ENCODE measurements at places on chromosomes 1 and 21. TPM values are rescaled to one million over a fixed set of nuclear protein-coding genes. Genes with fewer than 3 reads are reported as not detected.

Gene LMX1A
- not detected for total RNA-seq

Gene KCNK1
- 21.2 TPM for total RNA-seq

Gene SLC26A9
- total RNA-seq = 0.09 TPM

Gene APOBEC4
- total RNA-seq = not detected

Gene CD1B
- not detected for total RNA-seq

Gene FMO3
- not detected for total RNA-seq

Gene RGS5
- total RNA-seq = 1.2 TPM

Gene DYNLT5
- total RNA-seq = not detected

Gene FAM167B
- 0.59 TPM for total RNA-seq

Gene OPRD1
- 0.08 TPM for total RNA-seq

Gene CRABP2
- total RNA-seq = 13.0 TPM

Gene RBP7
- 11.2 TPM for total RNA-seq

Gene VANGL2
- total RNA-seq = 0.95 TPM

Gene C1QTNF12
- total RNA-seq = 1.7 TPM

Gene ST6GALNAC5
- not detected for total RNA-seq

Gene GSTM1
- total RNA-seq = 0.35 TPM

Gene LMO4
- 13.3 TPM for total RNA-seq

Gene C1orf210
- total RNA-seq = not detected

Gene KCNN3
- 0.01 TPM for total RNA-seq

Gene TMEM82
- total RNA-seq = not detected

Gene STYXL2
- total RNA-seq = not detected

Gene DSTYK
- total RNA-seq = 10.1 TPM

Gene SUSD4
- total RNA-seq = 0.75 TPM

Gene BSND
- total RNA-seq = not detected

Gene UCK2
- 118 TPM for total RNA-seq

Gene OR2L5
- not detected for total RNA-seq

Gene CLCA4
- total RNA-seq = not detected

Gene KRTAP12-2
- not detected for total RNA-seq

Gene NT5C1A
- total RNA-seq = not detected

Gene PTPN7
- not detected for total RNA-seq

Gene FAF1
- total RNA-seq = 34.2 TPM

Gene IL23R
- total RNA-seq = not detected

Gene ADAMTS4
- total RNA-seq = not detected

Gene MANEAL
- total RNA-seq = 26.9 TPM

Gene ZNF648
- total RNA-seq = not detected

Gene EPS8L3
- 0.47 TPM for total RNA-seq

Gene FAM72C
- total RNA-seq = 6.9 TPM

Gene CIART
- 0.95 TPM for total RNA-seq

Gene IRF6
- 0.05 TPM for total RNA-seq

Gene PROX1
- total RNA-seq = 0.18 TPM

Gene SLAMF9
- total RNA-seq = 0.45 TPM

Data from A549 treated with ZK216348 at 1 μM for 4 hours (cell line).